Stimulated activated CD8-positive, alpha-beta memory T cell treated with anti-CD3 and anti-CD28 coated beads, Interleukin-4, amount 100 ng/mL, for 1 hour (primary cell): ENCODE measurements at places on chromosomes 4 and X.

GRCh38 chrX:96692454-96692853 lies 7.8 kb downstream of the DIAPH2 start:
- DNase-seq = no peak

DNA sequence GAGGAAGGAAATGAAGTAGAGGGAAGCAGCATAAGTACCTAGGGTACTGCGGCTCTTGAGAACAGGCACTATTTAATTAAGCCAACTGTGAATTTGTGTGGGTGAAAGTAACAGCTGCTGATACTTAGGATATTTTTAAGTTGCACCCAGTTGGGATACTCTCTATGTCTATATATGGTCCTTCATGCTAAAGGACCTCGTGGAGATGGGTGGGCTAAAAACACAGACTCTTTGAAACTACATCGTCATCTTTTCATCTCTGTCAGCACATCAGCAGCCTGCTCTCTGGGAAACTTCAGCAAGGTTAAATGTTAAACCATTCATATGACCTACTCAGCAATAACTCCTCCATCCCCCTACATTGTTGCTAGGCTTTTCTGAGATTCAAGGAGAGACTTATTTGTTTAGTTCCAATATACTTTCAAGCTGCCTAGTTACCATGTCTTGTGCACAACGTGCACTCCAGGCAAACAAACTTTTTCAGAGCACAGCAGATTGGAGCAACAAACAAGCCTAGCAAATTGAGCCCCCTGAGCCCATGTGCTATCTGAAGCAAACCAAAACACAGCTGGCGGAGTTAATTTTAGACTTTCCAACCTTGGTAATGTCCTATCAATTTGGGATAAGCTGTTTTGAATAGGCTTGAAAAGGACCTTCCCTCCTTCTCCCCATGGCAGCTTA lies 6.2 kb upstream of the MOB1B start:
- DNase-seq = no peak

- no peak for DNase-seq
Observed at GRCh38 chrX:47638816-47639215, 9.1 kb upstream of the CFP start.

DNA sequence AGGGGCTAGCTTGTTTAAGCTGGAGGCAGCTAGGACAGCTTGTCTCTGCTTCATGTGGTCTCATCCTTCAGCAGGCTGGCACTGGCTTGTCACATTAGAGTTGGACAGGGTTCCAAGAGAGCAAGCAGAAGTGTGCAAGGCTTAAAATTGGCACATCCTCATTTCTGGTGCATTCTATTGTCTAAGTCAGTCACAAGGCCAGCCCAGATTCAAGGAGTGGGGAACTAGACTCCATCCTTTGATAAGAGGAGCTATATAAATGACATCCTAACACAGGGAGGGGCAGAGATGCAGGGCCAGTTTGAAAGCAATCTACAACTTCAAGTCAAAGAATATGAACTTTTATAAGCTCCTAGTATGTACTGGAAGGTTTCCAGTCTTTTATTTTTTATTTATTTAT lies 313.2 kb downstream of the PTTG2 start:
- DNase-seq = no peak

GRCh38 chrX:113726898-113727297 lies 857.0 kb upstream of the HTR2C start:
- no peak for DNase-seq

- DNase-seq = no peak
Observed at GRCh38 chrX:80335062-80335830, 85.0 kb upstream of the TENT5D start.

DNA sequence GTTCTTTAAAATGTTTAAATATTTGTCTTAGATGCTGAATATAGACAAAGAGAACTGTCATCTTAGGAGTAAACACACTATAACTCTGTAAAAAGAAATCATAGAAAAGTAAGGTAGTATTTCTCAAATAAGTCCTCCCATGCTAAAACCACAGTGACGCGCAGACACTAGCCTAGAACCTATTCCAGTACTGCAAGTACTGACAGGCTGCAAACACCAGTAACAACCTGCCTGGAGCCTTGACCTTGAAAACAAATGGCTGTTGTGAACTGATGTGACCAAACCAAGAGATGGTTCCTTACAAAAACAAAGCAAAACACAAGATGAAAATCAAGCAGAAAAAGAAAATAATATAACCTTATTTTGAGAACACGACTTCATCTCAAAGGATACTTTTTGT lies 8.5 kb downstream of the TIFA start:
- no peak for DNase-seq

DNA sequence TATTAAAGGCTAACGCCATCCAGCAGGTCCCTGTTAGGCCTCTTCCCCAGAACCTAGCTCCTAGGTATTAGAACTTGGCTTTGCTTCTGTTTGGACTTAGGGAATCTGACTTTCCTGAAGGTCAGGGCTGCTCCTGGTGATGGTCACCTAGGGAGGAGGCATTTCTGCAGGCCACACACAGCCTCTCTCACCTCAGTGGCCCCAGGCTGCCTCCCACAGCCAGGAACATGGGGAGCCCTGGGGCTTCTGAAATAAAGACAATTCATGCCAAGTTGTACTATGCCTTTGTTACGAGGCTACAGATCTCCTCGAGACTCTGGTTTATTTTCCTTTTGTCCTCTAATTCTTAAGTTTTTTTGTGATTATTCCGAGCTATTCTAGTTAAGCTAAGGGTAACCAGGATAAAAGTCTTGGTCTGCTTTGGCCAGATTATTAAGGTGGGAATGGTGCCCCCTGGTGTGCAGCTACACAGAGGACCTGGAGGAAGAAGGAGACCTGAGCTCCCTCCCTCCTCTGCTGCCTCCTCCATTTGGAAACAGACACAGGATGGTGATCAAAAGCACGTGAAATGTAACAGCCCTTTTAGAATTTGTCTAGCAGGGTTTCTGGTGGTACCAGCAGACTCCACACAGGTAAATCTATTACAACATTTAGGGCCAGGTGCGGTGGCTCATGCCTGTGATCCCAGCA lies 131.0 kb downstream of the DCLK2 start:
- no peak for DNase-seq

- no peak for DNase-seq
Observed at GRCh38 chr4:38775326-38775725, 7.5 kb downstream of the TLR10 start.

DNA sequence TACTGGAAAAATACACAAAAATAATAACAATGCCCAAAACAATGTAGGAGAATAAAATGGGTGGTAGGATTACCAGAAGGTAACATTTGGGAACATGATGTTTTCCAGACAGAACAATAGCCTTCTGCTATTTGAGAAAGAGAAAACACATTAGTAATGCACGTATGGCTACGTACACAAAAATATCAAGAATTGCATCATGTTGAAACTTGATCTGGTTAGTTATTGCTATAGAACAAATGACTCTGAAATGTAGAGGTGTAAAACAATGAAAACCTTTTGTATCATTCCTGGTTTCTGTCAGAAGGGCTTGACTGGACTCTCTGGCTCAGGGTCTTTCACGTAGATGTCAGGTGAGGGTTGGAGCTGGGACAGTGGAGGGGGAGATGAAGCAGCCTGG lies 1040.0 kb downstream of the FAT4 start:
- DNase-seq = no peak

DNA sequence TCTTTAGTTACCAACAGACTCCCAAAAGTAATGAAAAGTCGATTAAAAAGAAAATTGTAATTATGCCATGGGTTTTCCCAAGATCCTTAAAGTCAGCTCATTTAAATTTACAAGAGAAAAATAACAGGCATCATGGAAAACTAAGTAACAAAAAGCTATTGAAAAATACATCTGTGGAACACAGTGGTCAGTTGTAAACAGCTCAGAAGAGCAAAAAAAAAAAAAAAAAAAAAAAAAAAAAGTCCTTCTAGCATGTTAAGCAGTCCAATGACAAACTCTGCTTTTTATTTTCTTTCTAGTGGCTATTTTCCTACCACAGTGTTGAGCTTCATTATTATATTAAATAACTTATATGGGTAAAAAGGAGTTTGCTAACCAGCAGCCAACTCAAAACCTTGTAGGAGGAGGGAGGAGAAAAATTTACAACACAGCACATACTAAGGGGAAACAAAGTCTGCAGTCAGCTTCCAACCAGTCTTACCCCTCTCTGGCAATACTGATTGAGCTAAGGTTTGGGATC lies 44.9 kb downstream of the RASGEF1B start:
- DNase-seq = no peak

- DNase-seq = no peak
Observed at GRCh38 chr4:110137829-110138228, 60.6 kb downstream of the ELOVL6 start.
